Tongue (tissue), 3 donors: ENCODE measurements at places on chromosomes 5 and 9. TPM values are rescaled to one million over a fixed set of nuclear protein-coding genes. Genes with fewer than 3 reads are reported as not detected.
A peak's percentile ranks its signal among the peaks of the same experiment; 100 is the strongest.

The STK10 gene
- 14.9 TPM for total RNA-seq

The ANKDD1B gene
- total RNA-seq, result 2.3 TPM

The LSM11 gene
- 7.5 TPM for total RNA-seq

- no peak for DNase-seq
Observed at GRCh38 chr9:136172412-136173079, 32.4 kb downstream of the LHX3 start.

The CTNND2 gene
- total RNA-seq, result 2.4 TPM

DNA sequence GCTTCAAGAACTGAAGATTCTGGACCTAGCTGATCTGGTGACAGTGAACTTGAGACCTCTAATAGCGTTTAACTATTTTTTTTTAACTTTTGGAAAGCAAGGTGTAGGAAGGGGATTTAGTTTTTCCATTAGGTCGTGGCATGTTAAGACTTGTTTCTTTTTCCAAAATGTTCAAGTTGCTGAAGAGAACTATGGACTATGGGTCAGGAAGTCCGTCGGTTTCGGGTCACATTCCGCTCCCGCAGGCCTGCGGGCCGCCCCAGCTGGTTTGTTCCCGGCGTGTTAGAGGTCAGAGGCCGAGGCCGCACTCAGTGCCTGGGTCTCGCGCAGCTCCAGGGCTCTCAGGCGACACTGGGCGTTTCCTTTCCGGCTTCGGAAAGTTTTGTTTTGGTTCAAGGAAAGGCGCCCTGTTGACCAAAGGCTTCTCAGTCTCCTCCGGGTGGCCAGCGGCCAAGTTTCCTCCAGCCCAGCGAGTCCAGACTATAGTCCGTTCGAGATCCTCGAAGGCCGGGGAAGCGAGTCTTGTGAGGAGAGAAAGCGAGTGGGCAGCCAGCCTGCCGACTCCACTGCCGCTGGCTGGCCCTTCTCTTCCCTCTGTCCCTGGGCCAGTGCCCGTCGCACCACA lies 586 bp upstream of the FCHO2 start:
- DNase-seq, result no peak

The LCNL1 gene
- total RNA-seq, result 0.31 TPM

DNA sequence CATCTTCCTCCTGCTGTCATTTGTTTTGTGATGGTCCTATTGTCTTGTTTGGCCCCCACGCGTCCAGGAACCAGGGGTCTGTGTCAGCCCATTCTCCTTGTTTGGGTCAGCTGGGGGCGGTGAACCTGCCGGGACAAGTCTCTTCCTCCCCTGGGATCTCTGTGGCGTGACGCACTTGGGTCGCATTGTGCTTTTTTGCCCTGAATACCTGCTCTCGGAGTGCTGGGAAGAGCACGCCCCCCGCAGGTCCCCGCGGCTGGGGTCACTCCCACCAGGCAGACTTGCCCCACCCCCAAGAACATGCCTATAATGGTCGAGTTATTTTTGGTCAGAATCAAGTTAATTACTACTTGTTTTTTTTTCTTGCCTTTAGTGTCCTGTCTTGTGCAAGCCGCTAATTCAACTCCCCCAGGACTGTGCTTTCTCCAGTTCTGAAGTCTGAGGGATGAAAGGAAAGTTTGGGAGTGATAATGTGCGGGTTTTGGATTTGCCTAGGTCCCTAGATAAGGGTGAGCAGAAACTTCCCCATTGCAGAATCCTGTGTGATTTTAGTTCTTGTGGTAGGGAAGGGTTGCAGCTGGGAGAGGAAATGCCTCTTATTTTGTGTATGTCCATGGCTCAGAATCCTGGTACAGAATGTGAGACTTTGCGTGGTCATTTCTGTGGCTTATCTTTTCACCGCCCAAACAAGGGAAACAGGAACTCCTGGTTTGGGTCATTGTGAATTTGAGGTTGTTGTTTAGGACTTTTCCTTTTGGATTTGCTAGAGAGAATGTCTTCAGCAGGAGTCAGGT lies 789 bp downstream of the ACER2 start:
- DNase-seq, result peak; percentile 40

- peak; percentile 13 for DNase-seq
Observed at GRCh38 chr9:23555851-23556250, 270.2 kb downstream of the ELAVL2 start.

The GPR150 gene
- not detected for total RNA-seq

GRCh38 chr5:177146891-177147638 lies 13.5 kb downstream of the NSD1 start:
- DNase-seq, result no peak

The MAP3K1 gene
- 36.5 TPM for total RNA-seq

The PCDHGA6 gene
- total RNA-seq, result 4.8 TPM

The CDC23 gene
- total RNA-seq, result 35.0 TPM

The CEL gene
- 0.41 TPM for total RNA-seq

GRCh38 chr9:124077915-124078572 lies 66.5 kb downstream of the LHX2 start:
- DNase-seq, result peak; percentile 12

DNA sequence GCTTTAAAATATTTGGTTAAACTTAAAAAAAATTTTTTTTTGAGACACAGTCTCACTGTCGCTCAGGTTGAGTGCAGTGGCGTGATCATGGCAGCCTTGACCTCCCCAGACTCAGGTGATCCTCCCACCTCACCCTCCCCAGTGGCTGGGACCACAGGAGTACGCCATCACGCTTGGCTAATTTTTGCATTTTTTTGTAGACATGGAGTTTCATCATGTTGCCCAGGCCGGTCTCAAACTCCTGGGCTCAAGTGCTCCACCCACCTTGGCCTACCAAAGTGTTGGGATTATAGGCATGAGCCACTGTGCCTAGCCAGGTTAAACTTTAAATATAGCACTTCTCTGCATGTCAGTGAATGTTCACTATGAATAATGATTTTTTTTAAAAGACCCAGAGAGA lies 224.5 kb upstream of the RFX3 start:
- no peak for DNase-seq

- peak; percentile 64 for DNase-seq
Observed at GRCh38 chr5:8842971-8843551, 702.8 kb downstream of the SEMA5A start.

The RNF183 gene
- 0.21 TPM for total RNA-seq

The PRDM9 gene
- total RNA-seq, result not detected

DNA sequence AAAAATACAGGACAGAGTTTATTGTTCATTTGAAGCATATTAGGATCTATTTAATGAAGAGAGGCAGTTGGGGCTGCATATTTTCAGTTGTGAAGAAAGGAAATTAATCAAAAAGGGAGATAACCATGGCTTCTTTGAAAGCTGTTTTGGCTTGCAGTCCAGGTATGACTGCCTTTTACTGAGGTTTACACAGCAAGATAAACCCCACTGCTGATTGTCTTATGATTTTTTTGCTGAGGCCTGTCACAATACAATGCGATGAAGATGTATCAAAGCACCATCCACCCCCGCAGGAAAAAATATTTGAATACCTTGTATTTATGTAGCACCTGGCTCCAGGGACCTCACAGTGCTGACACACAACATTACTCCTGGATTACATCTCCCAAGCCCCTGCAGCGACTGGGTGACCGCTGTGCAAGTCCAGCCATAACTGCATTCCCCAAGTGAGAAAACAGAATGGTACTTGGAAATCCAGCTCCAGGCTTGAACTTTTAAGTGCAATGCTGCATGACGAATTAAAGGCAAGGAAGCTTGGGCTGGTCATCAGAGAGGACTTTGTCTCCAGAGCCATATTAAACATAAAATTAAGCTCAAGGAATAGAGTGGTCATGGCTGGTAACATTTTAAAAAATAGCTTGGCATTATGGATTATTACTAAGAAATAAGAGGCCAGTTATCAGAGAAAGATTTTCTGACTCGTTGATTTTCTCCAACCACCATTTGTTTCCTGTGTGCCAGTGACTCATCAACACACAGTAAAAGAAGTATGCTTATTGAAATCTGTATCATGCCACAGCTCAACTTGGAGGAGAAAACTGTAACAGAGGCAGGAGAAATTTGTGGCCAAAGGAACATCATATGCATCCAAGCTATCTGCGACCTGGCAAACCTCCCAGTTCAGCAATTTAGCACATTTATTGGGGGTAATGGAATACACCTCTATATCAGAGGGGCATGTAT lies 374.2 kb downstream of the MAN2A1 start:
- no peak for DNase-seq

DNA sequence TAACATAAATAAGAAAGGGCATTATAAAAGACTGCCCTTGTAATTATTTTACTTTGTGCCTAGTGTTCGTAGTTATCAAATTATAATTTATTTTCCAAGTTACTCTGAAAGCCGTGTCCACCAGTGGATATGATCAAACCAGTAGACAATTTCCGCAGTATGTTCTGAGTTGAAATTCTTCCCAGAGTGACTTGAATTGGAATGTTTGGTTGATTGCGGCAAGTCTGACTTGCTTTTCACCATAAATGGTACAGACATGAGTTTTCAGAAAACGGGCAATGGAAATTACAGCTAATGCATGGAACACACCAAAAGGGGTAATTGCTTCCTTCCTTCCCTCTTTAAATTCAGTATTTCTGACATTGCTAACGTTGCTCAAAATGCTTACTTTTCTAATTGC lies 56.6 kb downstream of the CHSY3 start:
- no peak for DNase-seq

DNA sequence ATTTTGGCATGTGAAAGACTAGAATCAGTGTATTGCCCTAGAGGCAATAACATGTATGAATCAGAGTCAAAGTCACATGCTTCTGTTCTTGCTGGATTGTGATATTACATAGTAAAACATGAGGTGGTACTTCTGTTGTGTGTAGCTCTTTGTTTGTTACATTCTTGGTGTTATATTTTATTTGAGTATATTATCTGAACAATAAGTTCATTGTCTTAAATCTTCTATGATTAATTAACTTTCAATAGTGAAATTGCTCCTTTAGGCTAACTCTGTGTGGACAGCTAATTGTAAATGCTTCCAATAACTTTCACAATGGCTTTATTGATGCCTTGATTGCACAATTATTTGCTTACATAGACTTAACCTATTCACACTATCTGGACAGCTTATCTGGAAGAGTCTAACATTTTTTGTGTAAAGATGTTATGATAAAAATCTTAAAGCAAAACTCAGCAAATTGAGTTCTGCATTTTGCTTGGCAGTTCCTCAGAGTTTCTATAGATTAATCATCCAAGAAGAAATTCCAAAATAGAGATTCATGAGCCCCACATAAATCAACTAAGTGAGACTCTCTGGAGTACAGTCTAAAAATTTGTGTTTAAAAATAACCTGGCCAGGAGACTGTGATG lies 239.6 kb upstream of the TUSC1 start:
- DNase-seq, result no peak

DNA sequence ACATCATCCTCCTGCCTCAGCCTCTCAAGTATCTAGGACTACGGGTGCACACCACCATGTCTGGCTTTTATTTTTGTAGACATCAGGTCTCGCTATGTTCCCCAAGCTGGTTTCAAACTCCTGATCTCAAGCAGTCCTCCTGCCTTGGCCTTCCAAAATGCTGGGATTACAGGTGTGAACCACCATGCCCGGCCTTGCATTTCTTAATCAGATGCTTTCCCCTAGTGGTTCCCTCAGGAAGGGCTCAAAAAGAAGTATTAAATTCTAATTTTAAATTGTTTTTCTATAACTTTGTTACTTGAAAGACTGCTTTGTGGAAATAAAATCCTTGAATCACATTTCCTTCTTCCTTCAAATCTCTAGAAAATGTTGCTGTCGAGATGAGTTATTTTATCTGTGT lies 79.5 kb upstream of the ROR2 start:
- DNase-seq, result no peak

DNA sequence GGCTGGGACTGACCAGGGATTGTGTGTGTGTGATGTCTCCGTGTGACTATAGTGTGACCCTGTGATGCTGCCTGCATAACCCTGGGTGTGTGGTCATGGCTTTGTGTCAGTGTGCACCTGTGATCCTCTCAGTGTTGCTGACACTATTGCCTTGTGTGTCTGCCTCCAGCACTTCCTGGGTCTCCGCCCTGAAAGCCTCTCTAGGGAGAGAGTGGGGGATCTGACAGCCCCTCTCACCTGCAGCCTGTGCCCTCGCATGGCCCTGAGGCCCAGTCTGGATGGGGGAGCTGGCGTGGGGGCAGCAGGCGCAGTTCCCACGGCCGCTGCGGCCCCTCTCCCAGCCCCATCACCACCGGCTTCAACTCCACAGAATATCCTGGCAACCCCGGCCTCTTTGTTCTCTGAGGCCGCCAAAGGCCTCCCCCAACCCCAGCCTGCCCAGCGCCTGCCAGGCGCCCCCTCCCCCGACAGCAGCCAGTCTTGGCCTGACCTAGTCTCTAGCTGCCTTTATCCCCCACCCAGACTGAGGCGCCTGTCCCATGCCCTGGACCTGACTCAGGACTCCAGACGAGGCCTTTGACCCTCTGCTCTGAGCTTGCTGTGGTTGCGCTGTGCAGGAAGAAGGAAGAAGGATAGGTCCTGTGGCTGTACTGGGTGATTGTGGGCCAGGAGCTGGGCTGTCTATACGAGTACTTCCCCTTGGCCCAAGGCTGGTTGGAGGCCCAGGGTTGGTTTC lies 38.7 kb downstream of the CXXC5 start:
- DNase-seq, result no peak

The PDE6A gene
- 0.31 TPM for total RNA-seq

GRCh38 chr9:38227061-38227540 lies 158.1 kb upstream of the SHB start:
- DNase-seq, result peak; percentile 91

- no peak for DNase-seq
Observed at GRCh38 chr9:21591221-21592062, 109.3 kb upstream of the IFNE start.

GRCh38 chr5:1315709-1316587 lies 21.1 kb upstream of the TERT start:
- peak; percentile 77 for DNase-seq

The PCDHB5 gene
- 5.6 TPM for total RNA-seq

- DNase-seq, result no peak
Observed at GRCh38 chr9:115930472-115930871, 223.1 kb upstream of the PAPPA start.

The SNX24 gene
- 19.3 TPM for total RNA-seq

The RAD1 gene
- 24.3 TPM for total RNA-seq

DNA sequence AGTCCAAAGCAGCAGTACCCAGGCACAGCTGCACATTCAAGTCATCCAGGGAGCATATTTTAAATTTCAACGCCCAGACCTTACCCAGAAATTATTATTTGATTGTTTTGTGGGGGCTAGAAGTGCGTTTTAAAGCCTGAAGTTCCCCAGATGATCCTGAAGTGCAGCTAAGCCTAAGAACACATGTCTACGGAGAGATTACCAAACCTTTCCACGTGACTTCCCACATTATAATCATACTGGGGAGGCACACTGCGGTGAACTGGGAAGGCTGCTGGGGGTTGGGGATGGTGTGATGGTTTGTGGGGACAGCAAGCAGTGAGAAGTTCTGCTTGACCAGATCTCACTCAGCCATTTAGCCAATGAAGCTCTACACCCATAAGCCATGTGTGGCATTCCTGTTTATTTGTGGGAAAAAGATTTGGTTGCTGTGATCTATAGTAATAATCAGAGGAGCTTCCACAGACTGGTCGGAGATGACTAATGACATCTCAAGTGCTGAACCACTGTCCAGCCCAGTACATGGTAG lies 93.4 kb upstream of the CDH6 start:
- no peak for DNase-seq

GRCh38 chr9:106576232-106576760 lies 286.7 kb upstream of the ZNF462 start:
- DNase-seq, result no peak

The GFI1B gene
- 0.51 TPM for total RNA-seq

The PHYHD1 gene
- total RNA-seq, result 26.0 TPM

The HRCT1 gene
- not detected for total RNA-seq

GRCh38 chr9:22045423-22045822 lies 36.3 kb upstream of the CDKN2B start:
- DNase-seq, result no peak

The SNCB gene
- not detected for total RNA-seq

GRCh38 chr5:124702525-124702924 lies 43.9 kb downstream of the ZNF608 start:
- DNase-seq, result no peak

The TPPP gene
- 10.5 TPM for total RNA-seq

The SEMA4D gene
- total RNA-seq, result 35.8 TPM
